Foreskin keratinocyte (primary cell): ENCODE measurements at places on chromosomes 13 and 19. TPM values are rescaled to one million over a fixed set of nuclear protein-coding genes. Genes with fewer than 3 reads are reported as not detected.

The CGB3 gene
- not detected in 2 replicates for total RNA-seq

The FGF9 gene
- total RNA-seq = 0.04 TPM in 1 of 2 replicates, not detected in the other

The PROZ gene
- not detected in 2 replicates for total RNA-seq

The PDE4A gene
- 0.28 and 0.58 TPM in 2 replicates for total RNA-seq

The NAPSA gene
- total RNA-seq = 0.41 and 0.53 TPM in 2 replicates

The FXYD7 gene
- total RNA-seq = 0.18 TPM in 1 of 2 replicates, not detected in the other

The PCDH8 gene
- not detected in 2 replicates for total RNA-seq
